SK-N-SH (cell line): ENCODE measurements at places on chromosomes 2 and 18. TPM values are rescaled to one million over a fixed set of nuclear protein-coding genes. Genes with fewer than 3 reads are reported as not detected.

DNA sequence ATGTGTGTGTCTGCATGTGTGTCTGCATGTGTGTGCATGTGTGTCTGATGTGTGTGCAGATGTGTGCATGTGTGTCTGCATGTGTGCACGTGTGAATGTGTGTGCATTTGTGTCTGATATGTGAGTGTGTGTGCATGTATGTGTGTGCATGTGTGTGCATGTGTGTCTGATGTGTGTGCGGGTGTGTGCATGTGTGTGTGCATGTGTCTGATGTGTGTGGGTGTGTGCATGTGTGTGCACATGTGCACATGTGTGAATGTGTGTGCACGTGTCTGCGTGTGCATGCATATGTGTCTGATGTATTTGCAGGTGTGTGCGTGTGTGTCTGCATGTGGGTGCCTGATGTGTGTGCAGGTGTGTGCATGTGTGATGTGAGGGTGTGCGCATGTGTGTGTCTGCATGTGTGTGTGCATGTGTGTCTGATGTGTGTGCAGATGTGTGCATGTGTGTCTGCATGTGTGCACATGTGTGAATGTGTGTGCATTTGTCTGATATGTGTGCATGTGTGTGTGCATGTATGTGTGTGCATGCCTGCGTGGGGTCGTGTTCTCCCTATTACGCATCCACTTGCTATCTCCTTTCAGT is 470.1 kb upstream of the HS6ST1 start:
- DNase-seq, result no peak

DNA sequence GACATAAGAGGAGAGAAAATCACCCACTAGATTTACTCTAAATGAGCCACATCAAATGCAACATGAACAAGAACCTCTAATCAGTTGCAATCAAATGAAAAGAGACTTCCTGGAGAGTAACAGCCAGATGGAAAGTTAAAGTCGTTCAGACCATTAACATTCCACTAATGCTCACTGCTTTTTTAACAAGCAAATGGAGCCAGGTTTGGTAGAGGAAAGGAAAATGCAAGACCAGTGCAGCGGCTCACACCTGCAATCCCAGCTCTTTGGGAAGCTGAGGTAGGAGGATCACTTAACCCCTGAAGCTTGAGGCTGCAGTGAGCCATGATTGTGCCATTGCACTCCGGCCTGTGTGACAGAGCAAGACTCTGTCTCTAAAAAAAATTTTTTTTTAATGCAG is 48.5 kb downstream of the CACNB4 start:
- no peak for DNase-seq

The ZNF385B gene
- 0.15 and 0.16 TPM in 2 replicates for polyA plus RNA-seq

DNA sequence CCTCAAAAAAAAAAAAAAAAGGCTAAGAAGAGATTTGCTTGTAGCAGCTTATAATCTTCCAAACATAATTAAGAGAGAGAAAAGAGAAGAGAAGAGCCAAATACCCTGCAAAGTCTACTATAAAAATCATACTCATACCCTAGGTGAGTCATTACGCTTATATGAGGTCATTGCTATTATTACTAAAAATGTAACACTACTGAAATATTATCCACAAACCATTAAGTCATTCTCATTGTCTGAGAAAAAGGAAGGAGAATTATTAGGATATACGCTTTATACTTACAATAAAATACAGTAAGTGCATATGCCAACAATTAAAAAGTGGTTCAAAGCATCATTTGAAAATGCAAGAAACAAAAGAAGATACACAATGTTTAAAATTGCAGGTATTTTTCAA is 66.5 kb downstream of the COLEC12 start:
- DNase-seq, result no peak

DNA sequence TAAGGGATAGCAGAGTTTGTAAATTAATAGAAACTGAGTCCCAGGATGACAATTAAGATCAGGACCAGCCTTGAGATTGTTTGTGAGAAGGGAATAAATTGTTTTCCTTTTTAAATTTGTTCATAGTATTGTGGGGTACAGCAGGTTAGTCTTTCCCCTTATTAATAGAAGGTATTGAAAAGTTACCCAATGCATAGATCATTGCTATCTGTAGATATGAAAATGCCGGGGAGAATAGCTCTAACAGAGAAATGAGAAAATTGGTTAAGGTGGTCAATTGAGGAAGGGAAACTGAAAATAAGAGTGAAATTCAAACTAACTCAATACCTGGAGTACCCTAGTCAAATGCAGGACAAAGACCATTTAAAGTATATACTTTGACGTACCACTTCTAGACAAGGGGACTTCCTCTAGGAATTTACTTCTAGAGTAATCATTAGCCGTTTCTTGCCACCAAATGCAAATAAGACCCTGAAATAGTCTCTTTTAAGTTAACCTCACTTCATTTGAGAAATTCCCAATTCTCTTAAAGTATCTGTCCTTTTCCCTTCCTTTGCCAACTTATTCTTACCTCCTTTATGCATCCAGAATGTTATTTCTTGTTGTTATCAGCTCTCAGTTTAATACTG is 1224.4 kb upstream of the LRRTM1 start:
- DNase-seq, result no peak

The TCF23 gene
- not detected in 2 replicates for polyA plus RNA-seq

The MRO gene
- not detected in 2 replicates for polyA plus RNA-seq

- DNase-seq, result no peak
Observed at GRCh38 chr2:228493852-228494251, 312.4 kb upstream of the SPHKAP start.

GRCh38 chr2:226366920-226367319 is 432.7 kb downstream of the IRS1 start:
- DNase-seq, result no peak

The GKN2 gene
- polyA plus RNA-seq, result not detected in 2 replicates

The COLEC11 gene
- polyA plus RNA-seq, result 8.7 and 15.2 TPM in 2 replicates

DNA sequence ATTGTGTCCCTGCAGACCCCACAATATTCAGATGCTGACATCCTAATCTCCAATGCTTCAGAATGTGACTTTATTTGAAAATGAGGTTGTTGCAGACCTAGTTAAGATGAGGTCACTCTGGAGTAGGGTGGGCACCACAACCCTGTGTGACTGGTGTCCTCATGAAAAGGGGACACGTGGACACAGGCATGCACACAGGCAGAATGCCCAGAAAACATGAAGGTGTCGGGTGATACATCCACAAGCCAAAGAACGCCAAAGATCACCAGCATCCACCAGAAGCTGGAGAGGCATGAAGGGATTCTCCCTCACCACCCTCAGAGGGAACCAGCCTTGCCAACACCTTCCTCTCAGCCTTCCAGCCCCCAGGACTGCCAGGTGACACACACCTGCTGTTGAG is 69.3 kb downstream of the AFF3 start:
- DNase-seq, result no peak
